ENCODE measurements at places on chromosomes 13 and 19. TPM values are rescaled to one million over a fixed set of nuclear protein-coding genes. Genes with fewer than 3 reads are reported as not detected.

DAND5 gene
- not detected for polyA plus RNA-seq

AXL gene
- 0.06 TPM for polyA plus RNA-seq

C19orf73 gene
- polyA plus RNA-seq = 2.6 TPM

ASPDH gene
- not detected for polyA plus RNA-seq

DMKN gene
- polyA plus RNA-seq = 1.1 TPM

UPF1 gene
- 14.6 TPM for polyA plus RNA-seq

IZUMO2 gene
- not detected for polyA plus RNA-seq

DCLK1 gene
- not detected for polyA plus RNA-seq

ZNF723 gene
- not detected for polyA plus RNA-seq

ZNRF4 gene
- not detected for polyA plus RNA-seq

FOSB gene
- polyA plus RNA-seq = 48.1 TPM

NKPD1 gene
- polyA plus RNA-seq = not detected

ZNF135 gene
- 1.0 TPM for polyA plus RNA-seq

UPF3A gene
- 35.5 TPM for polyA plus RNA-seq

MBD3L3 gene
- not detected for polyA plus RNA-seq

WASF3 gene
- polyA plus RNA-seq = not detected

C19orf67 gene
- polyA plus RNA-seq = not detected

ZFP14 gene
- 5.0 TPM for polyA plus RNA-seq

SYNGR4 gene
- polyA plus RNA-seq = not detected

NEK5 gene
- polyA plus RNA-seq = 0.34 TPM

IZUMO1 gene
- polyA plus RNA-seq = not detected

SERPINE3 gene
- polyA plus RNA-seq = not detected

MUC16 gene
- not detected for polyA plus RNA-seq

CEACAM16 gene
- polyA plus RNA-seq = not detected

TPT1 gene
- 2,561 TPM for polyA plus RNA-seq

SSC5D gene
- not detected for polyA plus RNA-seq

SLAIN1 gene
- 7.7 TPM for polyA plus RNA-seq

ADAMTSL5 gene
- 0.21 TPM for polyA plus RNA-seq

TMEM190 gene
- not detected for polyA plus RNA-seq

PSG11 gene
- polyA plus RNA-seq = not detected

CADM4 gene
- polyA plus RNA-seq = not detected

LILRB2 gene
- polyA plus RNA-seq = 1.2 TPM

PSG2 gene
- not detected for polyA plus RNA-seq

KCNRG gene
- polyA plus RNA-seq = 0.80 TPM

ABCA7 gene
- polyA plus RNA-seq = 21.4 TPM

ASF1B gene
- 1.9 TPM for polyA plus RNA-seq

MYH14 gene
- polyA plus RNA-seq = not detected

KLHL1 gene
- not detected for polyA plus RNA-seq

IRF3 gene
- 66.0 TPM for polyA plus RNA-seq

Measured in IgD-negative memory B cell (primary cell).